Activated naive CD4-positive, alpha-beta T cell treated with anti-CD3 and anti-CD28 coated beads for 36 hours (primary cell): ENCODE measurements at places on chromosomes 4 and X. TPM values are rescaled to one million over a fixed set of nuclear protein-coding genes. Genes with fewer than 3 reads are reported as not detected.

Gene BEX5
- total RNA-seq: 6.6 TPM

Gene FSTL5
- not detected for total RNA-seq

DNA sequence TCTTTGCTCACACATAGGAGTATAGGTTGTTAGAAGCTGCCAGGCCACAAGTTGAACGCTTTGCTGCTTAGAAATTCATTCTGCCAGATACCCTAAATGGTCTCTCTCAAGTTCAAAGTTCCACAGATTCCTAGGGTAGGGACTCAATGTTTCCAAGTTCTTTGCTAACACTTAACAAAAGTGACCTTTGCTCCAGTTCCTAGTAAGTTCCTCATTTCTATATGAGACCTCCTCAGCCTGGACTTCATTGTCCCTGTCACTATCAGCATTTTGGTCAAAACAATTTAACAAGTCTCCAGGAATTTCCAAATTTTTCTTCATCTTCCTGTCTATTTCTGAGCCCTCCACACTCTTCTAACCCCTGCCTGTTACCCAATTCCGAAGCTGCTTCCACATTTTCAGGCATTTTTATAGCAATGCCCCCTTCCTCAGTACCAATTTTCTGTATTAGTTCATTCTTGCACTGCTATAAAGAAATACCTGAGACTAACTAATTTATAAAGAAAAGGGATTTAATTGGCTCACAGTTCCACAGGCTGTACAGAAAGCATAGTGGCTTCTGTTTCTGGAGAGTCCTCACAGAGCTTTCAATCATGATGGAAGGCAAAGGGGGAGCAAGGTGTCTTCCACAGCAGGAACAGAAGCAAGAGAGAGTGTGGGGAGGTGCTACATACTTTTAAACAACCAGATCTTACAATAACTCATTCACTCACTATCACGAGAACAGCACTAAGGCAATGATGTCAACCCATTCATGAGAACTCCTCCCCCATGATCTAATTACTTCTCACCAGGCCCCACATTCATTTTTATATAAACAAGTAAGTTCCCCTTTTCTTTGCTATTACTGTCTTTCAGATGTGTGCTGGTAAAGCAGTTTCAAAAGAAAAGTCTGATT lies 11.5 kb upstream of the TLR1 start:
- no peak overlapping the region for H3K4me3 ChIP-seq
- H3K36me3 ChIP-seq: no peaks in the 10 kb centered on the region
- H3K27me3 ChIP-seq: no peaks in the 10 kb centered on the region
- no peak for DNase-seq

DNA sequence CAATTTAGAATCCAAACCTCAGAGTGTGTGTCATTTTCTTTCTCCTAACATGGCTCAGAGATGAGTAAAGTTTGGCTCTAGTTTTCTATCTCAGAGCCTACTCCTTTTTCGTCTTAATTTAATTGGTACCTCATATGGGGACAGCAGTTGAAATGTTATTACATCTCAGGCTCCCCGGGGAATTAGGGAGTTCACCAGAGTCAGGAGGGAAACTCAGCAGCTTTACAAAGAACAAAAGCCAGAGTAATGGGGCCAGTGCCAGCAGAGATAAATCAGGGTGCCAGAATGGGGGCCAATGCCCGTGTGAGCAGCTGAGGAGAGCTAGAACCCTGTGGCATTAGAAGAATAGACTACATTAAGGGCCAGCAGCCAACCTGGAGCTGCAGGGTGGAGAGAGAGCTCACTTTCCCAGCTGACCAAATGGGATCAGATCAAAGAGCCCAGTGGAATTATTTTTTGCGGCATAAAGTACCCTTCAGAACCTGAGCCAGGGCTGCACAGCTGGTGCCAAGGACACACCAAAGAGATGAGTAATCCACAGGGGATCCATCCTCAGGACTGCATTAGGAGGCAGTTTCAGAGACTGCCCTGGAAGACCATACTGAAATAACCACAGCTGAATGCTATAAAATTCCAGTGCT lies 207.1 kb upstream of the DKK2 start:
- no peak for DNase-seq
- H3K36me3 ChIP-seq: no peaks in the 10 kb centered on the region
- H3K27ac ChIP-seq: no peak overlapping the region
- peaks cover 4% of the 10 kb centered on the region for H3K27me3 ChIP-seq
- H3K4me3 ChIP-seq: no peak overlapping the region
- no peaks in the 10 kb centered on the region for H3K4me1 ChIP-seq

- no peaks in the 10 kb centered on the region for H3K27me3 ChIP-seq
- no peak for DNase-seq
- H3K4me3 ChIP-seq: no peak overlapping the region
- peaks cover 27% of the 10 kb centered on the region for H3K36me3 ChIP-seq
- H3K27ac ChIP-seq: no peak overlapping the region
These were observed 59.2 kb downstream of the GPR143 start for GRCh38 chrX:9706421-9706820.

GRCh38 chr4:10963958-10964703 lies 279.6 kb upstream of the CLNK start:
- H3K27me3 ChIP-seq: peaks cover under 1% of the 10 kb centered on the region
- no peak overlapping the region for H3K27ac ChIP-seq
- no peak for DNase-seq
- H3K4me3 ChIP-seq: no peak overlapping the region

DNA sequence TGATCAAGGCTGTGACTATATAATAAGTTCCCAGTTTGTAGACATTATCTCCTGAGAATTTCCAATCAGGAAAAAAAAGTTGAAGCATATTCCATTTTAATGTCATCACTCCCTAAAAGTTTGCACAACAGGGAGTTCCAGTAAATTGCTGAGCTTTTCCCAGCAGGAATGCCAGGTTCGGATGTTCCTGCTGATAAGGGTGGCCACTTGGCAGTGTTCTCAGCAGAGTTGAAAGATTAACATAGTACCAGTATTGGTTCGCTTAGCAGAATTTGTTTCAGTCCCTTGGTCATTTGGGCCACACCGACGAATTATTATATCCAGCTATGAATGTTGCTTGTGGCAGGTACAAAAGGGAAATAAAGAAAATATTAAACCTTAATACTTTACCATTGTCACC lies 5.2 kb upstream of the CXCL2 start:
- H3K36me3 ChIP-seq: no peaks in the 10 kb centered on the region
- no peak overlapping the region for H3K27ac ChIP-seq
- no peak for DNase-seq
- H3K4me3 ChIP-seq: no peak overlapping the region
- H3K4me1 ChIP-seq: peaks cover 5% of the 10 kb centered on the region

DNA sequence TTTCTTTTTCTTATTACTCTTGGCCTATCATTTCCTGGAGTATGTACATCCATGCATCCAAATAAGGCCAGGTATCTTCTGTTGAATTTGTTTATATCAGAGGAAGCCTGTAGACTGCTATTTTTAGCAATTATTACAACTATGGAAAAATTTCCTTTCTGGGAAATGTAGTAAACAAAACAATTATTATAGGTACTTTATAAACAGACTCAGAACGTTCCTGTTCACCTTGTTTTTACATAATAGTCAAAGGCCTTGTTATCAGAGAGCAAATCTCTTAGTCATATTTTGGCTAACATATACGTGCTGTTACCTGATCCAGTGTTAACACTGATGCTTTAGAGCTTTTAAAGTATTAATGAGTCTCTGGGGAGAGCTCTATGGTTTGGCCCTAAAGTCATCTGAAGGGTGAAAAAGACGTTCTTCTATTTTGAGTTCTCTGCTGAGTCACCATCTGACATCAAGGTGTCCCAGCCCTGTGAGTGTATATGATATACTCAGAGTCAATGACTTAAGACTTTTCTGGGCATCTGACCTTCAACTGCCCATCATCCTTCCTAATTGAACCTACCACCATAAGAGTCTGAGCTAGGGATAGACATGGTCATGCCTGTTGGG lies 7.3 kb downstream of the SPARCL1 start:
- no peaks in the 10 kb centered on the region for H3K27me3 ChIP-seq
- no peak overlapping the region for H3K4me3 ChIP-seq
- no peak overlapping the region for H3K27ac ChIP-seq
- no peaks in the 10 kb centered on the region for H3K4me1 ChIP-seq

DNA sequence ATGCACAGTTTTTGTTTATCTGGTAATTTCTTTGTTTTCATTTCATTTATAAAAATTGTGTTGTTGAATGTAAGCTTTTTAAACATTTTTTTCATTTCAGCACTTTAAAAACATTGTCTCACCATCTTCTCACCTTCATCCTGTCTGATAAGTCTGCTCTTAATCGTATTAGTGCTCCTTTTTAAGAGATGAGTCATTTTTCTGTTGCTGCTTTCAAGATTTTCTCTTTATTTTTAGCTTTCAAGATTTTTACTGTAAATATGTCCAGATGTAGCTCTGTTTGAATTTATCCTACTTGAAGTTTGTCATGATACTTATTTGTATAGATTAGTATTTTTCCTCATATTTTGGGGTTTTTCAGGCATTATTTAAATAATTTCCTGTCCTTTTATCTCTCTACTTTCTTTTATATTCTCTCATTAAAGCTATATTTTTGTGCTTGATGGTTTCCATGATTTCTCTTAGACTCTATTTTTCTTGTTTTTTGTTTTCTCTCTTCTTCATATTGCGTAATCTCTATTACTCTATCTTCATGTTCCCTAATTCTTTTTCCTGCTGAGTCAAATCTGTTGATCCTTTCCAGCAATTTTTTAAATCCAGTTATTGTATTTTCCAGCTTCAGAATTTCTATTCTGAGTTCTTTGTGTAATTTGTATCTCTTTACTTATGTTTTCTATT lies 1400.4 kb upstream of the PCDH7 start:
- H3K27ac ChIP-seq: no peak overlapping the region
- H3K27me3 ChIP-seq: no peaks in the 10 kb centered on the region
- H3K4me3 ChIP-seq: no peak overlapping the region
- DNase-seq: no peak
- no peaks in the 10 kb centered on the region for H3K4me1 ChIP-seq

DNA sequence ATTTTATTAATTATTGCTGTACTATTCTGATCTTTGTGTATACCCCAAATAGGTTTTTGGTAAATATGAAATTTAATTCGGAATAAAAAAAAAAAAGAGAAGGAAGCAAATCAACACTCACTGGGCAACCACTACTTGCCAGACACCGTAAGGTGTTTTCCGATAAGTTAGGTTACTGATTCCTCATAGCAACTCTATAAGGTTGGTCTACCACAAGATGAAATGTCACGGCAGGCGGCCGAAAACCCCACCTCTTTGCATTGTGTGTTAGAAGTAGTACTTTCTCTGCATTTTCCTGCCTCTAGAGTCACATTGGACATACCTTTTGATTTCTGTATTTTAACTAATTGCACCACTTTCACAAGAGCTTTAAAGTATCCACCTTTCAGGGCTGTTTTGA lies 44.5 kb upstream of the RASGEF1B start:
- peaks cover 4% of the 10 kb centered on the region for H3K4me1 ChIP-seq
- H3K4me3 ChIP-seq: no peak overlapping the region
- no peaks in the 10 kb centered on the region for H3K36me3 ChIP-seq
- no peak for DNase-seq

DNA sequence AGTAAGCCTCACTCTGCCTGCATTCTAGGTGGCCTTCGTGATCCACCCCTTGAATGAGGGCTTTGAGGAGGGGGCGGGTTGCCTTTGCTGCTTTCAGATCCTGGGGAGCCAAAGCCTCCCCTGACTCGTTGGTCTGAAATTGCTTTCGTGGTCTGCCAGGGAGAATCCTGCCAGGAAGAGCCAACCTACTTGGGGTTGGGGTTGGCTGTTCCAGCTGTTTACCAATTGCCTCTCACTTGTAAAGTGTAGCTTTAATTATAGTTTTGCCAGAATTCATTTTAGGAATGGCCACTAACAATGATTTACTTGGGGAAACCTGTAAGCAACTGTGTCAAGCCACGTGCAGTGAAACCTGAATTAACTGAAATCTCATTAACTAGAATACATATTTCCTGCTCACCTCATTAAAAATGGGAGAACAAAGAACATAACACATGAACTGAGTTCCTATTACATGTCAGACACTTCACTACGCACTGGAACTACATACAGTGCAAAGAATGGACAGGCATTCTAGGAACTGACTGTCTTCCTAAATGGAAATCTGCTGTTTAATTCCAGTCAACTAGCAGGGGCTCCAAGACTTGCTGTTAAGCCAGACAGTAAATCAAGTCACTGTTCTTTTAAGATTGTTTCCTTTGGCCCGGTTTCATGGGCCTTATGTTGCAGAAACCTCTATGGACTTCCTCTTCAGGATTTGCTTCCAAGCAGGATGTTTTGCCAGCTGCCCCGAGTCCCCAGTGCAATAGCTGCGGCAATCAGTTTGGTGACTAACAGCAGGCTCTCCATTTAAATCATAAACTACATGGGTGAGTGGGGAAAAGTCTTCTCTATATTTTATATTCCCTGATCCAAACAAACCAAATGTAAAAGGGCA lies 16.4 kb upstream of the NKRF start:
- H3K4me3 ChIP-seq: no peak overlapping the region
- no peaks in the 10 kb centered on the region for H3K27me3 ChIP-seq
- no peak overlapping the region for H3K27ac ChIP-seq
- H3K36me3 ChIP-seq: no peaks in the 10 kb centered on the region
- no peaks in the 10 kb centered on the region for H3K4me1 ChIP-seq
